Activated T-cell treated with anti-CD3 and anti-CD28 coated beads, Interleukin-2, amount 50 U/mL, for 72 hours (primary cell): ENCODE measurements at places on chromosomes 5 and 9. TPM values are rescaled to one million over a fixed set of nuclear protein-coding genes. Genes with fewer than 3 reads are reported as not detected.

The RLN1 gene
- 1.6 TPM for total RNA-seq

The C5orf34 gene
- 21.7 TPM for total RNA-seq

The OTULINL gene
- total RNA-seq: 18.8 TPM

The NIM1K gene
- 4.3 TPM for total RNA-seq

DNA sequence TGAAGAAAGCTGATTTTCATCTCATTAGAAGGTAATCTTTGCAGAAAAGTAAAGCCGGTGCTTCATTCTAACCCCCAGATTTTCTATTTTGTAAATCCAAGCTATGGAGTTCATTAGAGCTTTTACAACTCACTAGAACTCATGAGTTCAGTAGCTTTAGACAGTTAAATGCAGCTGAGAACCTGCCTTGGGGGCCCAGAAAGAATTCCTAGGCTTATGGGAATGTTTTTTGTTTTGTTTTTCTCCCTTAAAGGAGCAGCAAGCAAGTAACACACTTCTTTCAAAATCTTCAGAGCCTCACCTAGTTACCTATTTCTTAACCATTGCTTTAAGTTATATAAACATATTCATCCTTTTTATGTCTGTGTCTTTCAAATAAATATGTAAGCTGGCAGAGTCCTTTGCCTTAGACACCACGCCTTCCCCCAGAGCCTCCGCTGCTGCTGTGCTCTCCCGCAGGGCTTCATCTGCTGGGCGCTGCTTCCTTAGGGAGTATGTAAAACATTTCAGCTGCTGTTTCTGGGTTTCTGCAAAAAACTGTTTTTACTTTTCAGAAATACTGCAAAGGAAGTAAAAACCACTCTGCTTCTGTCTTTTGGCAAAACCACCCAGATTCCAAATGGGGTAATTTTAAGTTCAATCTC, 132.9 kb downstream of the CDC42SE2 start:
- H3K4me1 ChIP-seq: peaks cover 88% of the 10 kb centered on the region
- peak overlapping the region; percentile 75 for H3K4me3 ChIP-seq
- no peak for DNase-seq

GRCh38 chr5:141681695-141682641, at the start of gene ARAP3:
Gene ARAP3 (minus strand): TSS chr5:141682230. CDS start chr5:141680486, 1,744 bp downstream.
- H3K4me1 ChIP-seq: peaks cover 24% of the 10 kb centered on the region
- DNase-seq: peak; percentile 59
- no peaks in the 10 kb centered on the region for H3K36me3 ChIP-seq
- no peaks in the 10 kb centered on the region for H3K27me3 ChIP-seq

DNA sequence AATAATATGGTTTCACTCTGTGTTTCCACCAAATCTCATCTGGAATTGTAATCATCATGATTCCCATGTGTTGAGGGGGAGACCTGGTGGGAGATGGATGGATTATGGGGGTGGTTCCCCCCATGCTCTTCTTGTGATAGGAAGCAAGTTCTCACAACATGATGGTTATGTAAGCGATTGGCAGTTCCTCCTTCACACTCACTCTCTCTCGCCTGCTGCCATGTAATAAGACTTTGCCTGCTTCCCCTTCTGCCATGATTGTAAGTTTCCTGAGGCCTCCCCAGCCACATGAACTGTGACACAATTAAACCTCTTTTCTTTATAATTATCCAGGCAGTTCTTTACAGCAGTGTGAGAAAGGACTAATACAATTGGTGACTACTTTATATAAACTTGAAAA, 48.4 kb downstream of the PTBP3 start:
- no peak overlapping the region for H3K27ac ChIP-seq
- H3K4me3 ChIP-seq: no peak overlapping the region
- H3K36me3 ChIP-seq: peaks cover 48% of the 10 kb centered on the region
- no peaks in the 10 kb centered on the region for H3K27me3 ChIP-seq
- no peak for DNase-seq

DNA sequence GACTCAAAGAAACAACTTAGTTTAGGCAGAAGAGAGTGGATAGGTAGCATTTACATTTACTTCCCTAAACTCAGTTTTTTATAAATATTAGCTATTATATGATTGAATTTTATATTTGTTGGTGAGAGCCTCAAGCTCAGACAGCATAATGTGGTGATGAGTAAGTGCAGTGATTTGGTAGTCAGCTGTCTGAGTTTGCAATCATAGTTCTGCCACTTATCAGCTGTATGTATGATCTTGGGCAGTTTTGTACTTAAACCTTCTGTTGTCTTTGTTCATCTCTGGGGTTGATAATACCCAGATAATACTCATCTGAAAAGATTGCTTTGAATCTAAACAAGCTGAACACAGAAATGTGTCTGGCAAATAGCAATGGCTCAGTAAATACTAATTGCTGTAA, 108.8 kb downstream of the ANXA1 start:
- H3K27ac ChIP-seq: no peak overlapping the region
- no peaks in the 10 kb centered on the region for H3K36me3 ChIP-seq
- no peak for DNase-seq
- H3K27me3 ChIP-seq: no peaks in the 10 kb centered on the region
- H3K4me3 ChIP-seq: no peak overlapping the region

- H3K27ac ChIP-seq: no peak overlapping the region
- H3K4me3 ChIP-seq: no peak overlapping the region
- no peak for DNase-seq
- peaks cover 44% of the 10 kb centered on the region for H3K27me3 ChIP-seq
- peaks cover 6% of the 10 kb centered on the region for H3K4me1 ChIP-seq
Measured at GRCh38 chr5:33890131-33891032, 1.4 kb downstream of the ADAMTS12 start.

- no peak for DNase-seq
- no peak overlapping the region for H3K4me3 ChIP-seq
- H3K4me1 ChIP-seq: peaks cover 35% of the 10 kb centered on the region
Measured at GRCh38 chr5:138606378-138607064, 31.3 kb upstream of the HSPA9 start.

GRCh38 chr5:73189871-73190376, 16.9 kb downstream of the TMEM174 start:
- no peak overlapping the region for H3K4me3 ChIP-seq
- H3K4me1 ChIP-seq: no peaks in the 10 kb centered on the region
- H3K27me3 ChIP-seq: peaks cover 60% of the 10 kb centered on the region
- peaks cover 2% of the 10 kb centered on the region for H3K36me3 ChIP-seq

DNA sequence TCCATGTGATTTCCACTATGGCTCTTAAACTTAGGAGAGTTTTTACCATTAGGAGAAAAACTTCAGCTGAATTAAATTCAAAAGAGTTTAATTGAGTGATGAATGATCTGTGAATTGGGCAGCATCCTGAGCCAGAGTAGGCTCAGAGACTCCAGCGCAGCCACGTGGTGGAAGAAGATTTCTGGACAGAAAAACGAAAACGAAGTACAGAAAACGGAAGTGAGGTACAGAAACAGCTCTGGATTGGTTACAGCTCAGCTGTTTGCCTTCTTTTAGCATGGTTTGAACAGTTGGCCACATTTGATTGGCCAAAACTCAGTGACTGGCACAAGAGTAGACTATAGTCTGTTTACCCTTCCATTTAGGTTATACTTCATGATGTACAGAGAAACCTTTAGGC, 69.2 kb upstream of the PLPP1 start:
- H3K27me3 ChIP-seq: no peaks in the 10 kb centered on the region
- no peak for DNase-seq
- no peaks in the 10 kb centered on the region for H3K36me3 ChIP-seq
- no peak overlapping the region for H3K4me3 ChIP-seq
- peaks cover 38% of the 10 kb centered on the region for H3K4me1 ChIP-seq
